ENCODE measurements at places on chromosomes 16 and 17. TPM values are rescaled to one million over a fixed set of nuclear protein-coding genes. Genes with fewer than 3 reads are reported as not detected.

DNA sequence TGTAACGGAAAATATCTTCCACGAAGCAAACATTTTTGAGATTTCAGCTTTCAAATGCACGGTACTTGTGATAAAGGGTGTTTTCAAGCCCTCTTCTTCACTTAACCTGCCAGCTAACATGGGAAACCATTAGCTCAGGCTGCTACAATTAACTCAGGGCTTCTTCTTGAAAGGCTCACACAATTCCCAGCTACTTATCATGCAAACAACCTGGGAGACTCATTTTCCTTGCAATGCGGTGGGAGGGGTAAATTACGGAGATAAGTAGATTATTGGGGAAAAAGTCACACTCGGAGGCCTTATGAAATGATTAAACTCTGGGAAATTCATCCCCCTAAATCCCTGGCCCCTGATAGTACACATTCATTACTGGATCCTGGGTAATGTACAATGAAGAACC lies 266.4 kb downstream of the STX8 start:
- ATAC-seq, result no peak

DNA sequence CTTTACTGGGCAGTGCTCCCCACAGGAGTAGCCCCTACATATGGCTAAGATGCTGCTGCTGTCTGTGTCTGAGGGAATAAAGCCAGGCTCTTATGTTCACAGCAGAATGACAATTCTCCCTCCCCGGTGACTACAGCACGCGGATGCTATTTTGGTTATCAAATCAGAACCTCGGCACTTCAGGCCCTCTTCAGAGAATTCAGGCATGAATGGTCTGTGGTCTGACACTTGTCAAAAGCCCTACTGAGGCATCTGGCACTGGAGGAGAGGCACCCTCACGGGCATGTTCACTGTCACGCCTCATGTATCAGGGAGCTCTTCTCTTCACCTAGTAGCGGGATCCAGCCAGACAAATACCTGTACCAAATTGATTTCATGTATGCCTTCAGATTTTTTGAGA lies 30.4 kb downstream of the KIAA0513 start:
- ATAC-seq, result peak; percentile 7

DNA sequence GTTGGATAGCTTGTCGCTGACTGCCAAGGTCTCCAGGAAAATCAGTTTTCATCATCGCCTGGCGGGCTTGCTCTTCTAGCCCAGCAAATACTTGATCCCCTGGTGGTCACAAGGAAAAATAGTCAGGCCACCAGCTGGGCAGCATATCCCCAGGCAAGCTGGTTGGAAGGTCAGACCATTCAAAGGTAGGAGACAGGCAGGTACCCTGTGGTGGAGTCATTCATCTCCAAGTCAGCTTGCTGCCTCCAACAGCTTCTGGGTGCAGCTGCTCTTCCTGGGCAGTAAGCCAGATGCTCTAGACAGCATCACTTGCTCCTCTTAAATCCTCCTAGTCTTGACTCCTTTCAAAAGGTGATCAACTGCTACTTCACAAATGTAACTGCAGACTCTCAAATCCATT lies 16.0 kb downstream of the ZNF821 start:
- ATAC-seq, result no peak

- peak; percentile 9 for ATAC-seq
Measured at GRCh38 chr17:410543-411401, 58.2 kb upstream of the RPH3AL start.

DNA sequence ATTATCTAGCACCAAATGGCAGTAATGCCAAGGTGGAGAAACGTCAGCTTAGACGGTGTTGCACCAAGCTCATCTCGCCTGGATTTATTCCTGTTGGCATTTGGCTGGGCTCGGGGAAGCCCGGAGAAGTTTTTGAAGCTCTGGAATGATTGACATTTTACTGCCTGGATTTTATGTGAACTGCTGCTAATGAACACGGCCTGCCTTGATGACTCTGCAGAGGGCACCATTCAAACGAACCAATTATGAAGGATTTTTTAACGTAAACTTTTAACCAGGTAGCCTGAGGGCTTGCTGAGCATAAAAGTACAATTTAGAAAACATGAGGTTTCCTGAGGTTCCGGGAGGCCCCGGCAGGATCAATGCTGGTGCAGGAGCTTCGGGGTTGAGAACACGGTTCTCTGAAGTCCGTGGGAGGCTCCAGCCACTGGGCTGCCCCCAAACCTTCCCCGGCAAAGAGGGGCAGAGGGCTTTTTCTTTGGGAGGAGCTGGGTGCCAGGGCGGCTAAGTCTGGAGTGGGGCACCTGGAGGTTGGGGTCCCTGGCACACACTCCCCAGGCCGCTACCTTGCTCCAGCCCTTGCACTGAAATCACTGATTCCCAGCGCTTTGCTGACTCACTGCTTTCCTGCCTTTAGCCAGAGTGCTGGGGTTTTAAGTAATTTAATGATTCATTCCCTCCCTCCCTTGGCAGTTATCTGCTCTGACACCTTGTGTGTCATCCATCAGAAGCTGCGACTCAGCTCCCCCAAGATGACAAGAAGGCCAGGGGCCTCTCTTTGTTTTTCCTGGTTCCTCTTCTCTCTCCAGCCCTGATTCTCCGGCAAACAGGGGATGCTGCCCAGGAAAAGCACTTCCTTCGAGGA lies 161.2 kb upstream of the IRX3 start:
- ATAC-seq, result peak; percentile 75

DNA sequence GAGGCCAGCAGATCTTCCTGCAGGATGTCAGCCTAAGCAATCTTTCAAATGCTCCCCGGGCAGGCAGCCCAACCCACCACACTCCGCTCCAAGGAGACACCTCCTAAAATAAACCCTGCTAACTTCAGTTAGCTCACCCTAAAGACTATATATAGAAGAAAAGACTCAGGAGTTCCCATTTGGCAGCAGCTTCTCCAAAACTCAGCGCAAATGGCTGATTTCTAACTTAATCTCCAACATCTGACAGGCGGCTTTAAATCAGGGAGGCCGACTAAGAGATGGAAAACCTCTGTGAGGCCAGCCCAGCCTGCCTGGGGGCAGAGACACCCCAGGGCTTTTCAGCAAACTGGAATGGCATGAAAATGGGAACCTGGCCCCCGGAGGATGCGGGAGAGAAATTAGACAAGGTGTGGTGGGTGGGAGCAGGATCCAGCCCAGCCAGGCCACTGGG lies 91.6 kb downstream of the XYLT1 start:
- no peak for ATAC-seq

DNA sequence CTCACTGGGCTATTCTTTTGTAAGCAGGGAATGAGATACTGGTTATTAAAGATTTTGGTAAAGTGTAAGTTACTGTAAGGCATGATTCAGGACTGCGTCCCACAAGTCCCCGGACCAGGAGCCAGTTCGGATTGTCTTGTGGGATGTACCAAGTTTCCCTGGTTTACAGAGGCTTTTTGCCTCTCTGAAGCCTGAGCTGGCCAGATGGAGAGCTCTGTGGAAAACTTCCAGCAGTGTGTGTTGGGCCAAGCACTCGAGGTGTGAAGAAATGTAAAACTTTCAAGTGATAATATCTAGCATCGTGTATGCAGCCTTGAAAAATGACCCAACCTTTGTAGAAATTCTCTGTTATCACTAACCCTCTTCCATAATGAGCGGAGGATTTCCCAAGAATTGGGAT lies 2.4 kb downstream of the EPN2 start:
- no peak for ATAC-seq

DNA sequence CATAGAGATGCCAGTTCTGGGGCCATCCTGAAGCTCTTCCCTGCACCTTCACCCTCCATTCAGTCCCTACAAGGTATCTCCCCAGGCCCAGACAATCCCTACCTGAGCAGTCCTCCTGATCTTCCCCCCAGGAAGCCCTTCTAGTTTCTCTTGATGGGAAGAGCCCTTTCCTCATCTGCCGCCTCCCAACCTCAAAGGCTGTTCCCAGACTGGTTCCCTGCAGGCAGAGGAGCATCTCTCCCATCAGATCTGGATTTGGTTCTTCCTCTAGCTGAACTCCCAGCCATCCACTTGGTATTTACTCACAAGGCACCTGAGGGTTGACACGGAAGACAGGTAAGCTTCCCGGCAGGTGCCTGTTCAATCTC lies 24.6 kb upstream of the PHB1 start:
- ATAC-seq, result peak; percentile 12

- no peak for ATAC-seq
Measured at GRCh38 chr16:16005721-16006120, 56.3 kb downstream of the ABCC1 start.

GRCh38 chr16:76963614-76964315 lies 227.2 kb upstream of the MON1B start:
- ATAC-seq, result no peak

GRCh38 chr16:64343061-64343819 lies 778.6 kb downstream of the CDH11 start:
- ATAC-seq, result no peak

- peak; percentile 85 for ATAC-seq
Measured at GRCh38 chr17:8785547-8786413, 13.4 kb downstream of the MFSD6L start.

- no peak for ATAC-seq
Measured at GRCh38 chr17:58327363-58328194, 1.0 kb downstream of the TSPOAP1 start.

- ATAC-seq, result no peak
Measured at GRCh38 chr17:9670596-9670995, 25.3 kb downstream of the USP43 start.

DNA sequence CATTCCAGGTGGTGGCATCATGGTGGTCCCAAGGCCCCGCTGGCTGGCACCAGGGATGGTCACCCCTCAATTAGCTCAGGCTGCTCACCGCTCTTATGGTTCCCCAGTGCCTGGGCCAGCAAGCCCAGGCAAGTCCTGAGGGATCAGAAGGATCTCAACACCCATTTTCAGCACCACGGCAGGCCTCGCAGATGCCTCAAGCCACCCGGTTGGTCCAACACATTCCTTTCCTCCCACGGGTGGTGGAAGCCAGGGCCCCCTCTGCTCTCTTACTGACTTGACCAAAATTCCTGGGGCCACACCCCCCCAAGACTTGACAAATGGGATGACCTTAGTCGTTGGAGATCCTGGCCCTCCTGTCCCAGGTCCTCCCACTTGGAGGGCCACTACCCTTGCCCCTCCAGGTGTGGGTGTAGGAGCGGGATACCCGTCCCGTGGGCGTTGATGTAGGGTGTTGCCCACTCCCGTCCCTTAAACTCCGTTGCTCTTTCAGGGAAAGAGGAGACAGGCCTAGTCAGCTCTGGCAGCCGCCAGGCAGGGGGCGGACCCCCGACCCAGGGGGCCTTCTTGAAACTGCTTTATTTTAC lies 5.9 kb downstream of the ZNF205 start:
- no peak for ATAC-seq

- ATAC-seq, result no peak
Measured at GRCh38 chr16:82535764-82536163, 91.0 kb upstream of the CDH13 start.

DNA sequence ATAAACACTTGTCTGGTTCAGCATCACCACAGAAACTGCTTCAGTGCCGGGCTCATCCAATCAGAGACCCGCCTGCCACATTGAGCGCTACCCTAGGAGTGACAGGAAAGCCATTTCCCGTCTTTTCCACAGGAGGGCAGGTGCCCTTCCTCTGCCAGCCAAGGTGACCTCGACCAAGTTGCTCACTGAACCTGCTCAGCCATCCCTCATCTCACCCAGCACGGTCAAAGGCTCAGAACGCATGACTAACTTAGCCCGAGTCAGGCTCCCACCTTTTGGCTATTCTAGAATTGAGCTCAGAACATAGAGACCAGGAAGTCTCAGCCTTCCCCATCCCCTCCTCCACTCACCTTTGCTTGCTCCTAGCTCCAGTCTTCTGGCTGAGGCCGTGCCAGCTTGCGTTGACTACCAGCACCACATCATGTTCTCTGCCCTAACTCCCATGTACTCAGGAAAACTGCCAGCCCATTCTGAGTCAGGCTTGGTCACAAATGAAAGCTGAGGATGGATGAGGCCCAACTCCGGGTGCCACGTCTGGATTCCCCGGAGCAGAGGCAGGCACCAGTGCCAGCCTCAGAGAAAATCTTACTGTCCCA lies 15.6 kb downstream of the MRPS23 start:
- ATAC-seq, result peak; percentile 71

- no peak for ATAC-seq
Measured at GRCh38 chr17:38334480-38335364, 9.0 kb downstream of the GPR179 start.

GRCh38 chr16:8660841-8661301 lies 13.5 kb upstream of the ABAT start:
- ATAC-seq, result peak; percentile 90

DNA sequence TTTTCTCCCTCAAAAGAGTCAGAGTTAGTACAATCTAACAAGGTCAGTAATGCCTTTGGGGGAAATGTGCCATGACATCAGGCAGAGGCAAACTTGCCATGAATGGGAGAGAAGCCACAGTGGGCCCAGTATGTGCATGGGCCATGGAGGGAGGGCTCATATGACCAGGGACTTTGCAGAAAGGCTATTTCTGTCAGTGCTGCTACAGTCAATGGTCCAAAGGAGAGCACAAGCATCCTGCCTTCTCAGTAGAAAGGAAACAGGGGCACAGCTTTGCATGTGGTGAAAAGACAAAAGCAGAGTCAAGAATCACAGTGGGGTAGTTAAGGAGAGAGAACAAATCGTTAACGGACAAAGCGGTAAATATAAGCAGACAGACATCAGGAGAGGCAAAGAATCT lies 11.2 kb upstream of the CORO6 start:
- no peak for ATAC-seq

GRCh38 chr17:33112763-33113162 lies 121.1 kb downstream of the SPACA3 start:
- peak; percentile 85 for ATAC-seq

- no peak for ATAC-seq
Measured at GRCh38 chr16:3856367-3857141, 24.0 kb downstream of the CREBBP start.

- ATAC-seq, result peak; percentile 32
Measured at GRCh38 chr17:65078441-65079160, 22.1 kb upstream of the GNA13 start.

DNA sequence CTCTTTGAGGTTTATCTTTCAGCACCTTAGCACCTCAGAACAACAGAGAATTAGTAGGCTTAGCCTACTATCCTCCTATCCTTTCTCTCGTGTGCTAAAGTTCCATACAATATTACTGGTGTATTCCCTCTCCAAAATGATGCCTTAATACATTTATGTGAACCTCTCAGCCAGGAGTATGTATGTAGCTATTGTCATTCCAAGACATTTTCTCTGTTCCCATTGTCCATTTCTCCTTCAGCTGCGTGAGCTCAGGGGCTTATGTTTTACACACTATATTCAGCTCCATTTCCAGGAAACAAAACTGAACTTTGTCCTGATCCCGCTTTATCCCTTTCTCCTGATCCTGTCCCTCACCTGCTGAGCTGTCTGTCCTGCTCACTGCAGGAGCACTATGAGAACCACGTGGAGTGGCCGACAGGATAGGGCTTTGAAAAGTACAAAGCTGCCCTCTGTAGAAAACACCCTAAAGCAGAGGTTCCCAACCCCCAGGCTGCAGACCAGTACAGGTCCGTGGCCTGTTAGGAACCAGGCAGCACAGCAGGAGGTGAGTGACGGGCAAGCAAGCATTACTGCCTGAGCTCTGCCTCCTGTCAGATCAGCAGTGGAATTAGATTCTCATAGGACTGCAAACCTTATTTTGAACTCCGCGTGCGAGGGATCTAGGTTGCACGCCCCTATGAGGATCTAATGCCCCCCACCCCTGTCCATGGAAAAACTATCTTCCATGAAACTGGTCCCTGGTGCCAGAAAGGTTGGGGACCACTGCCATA lies 55.7 kb downstream of the CENPV start:
- no peak for ATAC-seq

Gene TBC1D3E
- total RNA-seq, result not detected

Gene PDE6G
- not detected for total RNA-seq

Gene NEUROD2
- total RNA-seq, result not detected

Gene SLC38A8
- total RNA-seq, result not detected

Gene CACNG5
- not detected for total RNA-seq

Gene TIGD7
- total RNA-seq, result 1.1 TPM

Gene DNASE1L2
- total RNA-seq, result 0.12 TPM

Gene ABCC12
- total RNA-seq, result not detected

Gene ADAM11
- 0.96 TPM for total RNA-seq

Gene FAM117A
- 3.9 TPM for total RNA-seq

Gene DLX3
- total RNA-seq, result 4.0 TPM

Data from esophagus mucosa (tissue), 1 donor.